ENCODE measurements at places on chromosomes 13 and 19.

DNA sequence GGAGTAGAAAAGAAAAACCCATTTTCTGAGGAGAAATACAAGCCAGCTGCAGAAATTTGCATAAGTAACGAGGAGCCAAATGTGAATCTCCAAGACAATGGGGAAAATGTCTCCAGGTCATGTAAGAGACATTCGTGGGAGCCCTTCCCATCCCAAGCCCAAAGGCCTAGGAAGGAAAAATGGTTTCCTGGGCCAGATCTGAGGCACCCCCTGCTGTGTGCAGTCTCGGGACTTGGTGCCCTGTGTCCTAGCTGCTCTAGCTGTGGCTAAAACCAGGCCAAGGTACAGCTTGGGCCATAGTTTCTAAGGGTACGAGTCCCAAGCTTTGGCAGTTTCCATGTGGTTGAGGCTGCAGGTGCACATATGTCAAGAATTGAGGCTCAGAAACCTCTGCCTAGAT is 444.9 kb downstream of the PCDH20 start:
- DNase-seq, result no peak

GRCh38 chr13:40598569-40598968 is 67.9 kb downstream of the FOXO1 start:
- DNase-seq, result no peak

GRCh38 chr13:24649688-24650043 is 30.5 kb upstream of the ATP12A start:
- no peak for DNase-seq

GRCh38 chr13:52955472-52955874 is 73.1 kb upstream of the OLFM4 start:
- DNase-seq, result peak; percentile 46

DNA sequence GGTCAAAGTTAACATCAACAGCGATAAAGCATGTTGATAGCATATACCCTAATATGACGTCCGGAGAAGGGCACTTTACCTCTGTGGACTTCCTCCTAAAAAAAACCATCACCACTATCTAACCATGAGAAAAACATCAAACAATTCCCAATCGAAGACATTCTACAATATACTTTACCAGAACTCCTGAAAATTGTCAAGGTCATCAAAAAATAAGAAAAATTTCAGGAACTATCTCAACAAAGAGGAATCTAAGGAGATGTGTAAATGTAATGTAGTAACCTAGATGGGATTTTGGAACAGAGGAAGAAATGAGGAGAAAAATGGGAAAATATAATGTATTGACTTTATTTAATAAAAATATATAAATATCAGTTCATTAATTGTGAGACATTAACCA is 1026.8 kb upstream of the MIR17HG start:
- no peak for DNase-seq

- DNase-seq, result no peak
Measured at GRCh38 chr19:3506384-3507340, 551 bp downstream of the FZR1 start.

Data from retina (tissue), 1 donor.